Activated effector memory CD4-positive, alpha-beta T cell treated with Interleukin-2 at 50 U/mL for 16 hours (primary cell): ENCODE measurements at places on chromosomes 2 and 18.

GRCh38 chr2:62589691-62590356 is 83.8 kb upstream of the TMEM17 start:
- no peak for DNase-seq

GRCh38 chr18:79102886-79103285 is 33.7 kb downstream of the ATP9B start:
- no peak for DNase-seq

DNA sequence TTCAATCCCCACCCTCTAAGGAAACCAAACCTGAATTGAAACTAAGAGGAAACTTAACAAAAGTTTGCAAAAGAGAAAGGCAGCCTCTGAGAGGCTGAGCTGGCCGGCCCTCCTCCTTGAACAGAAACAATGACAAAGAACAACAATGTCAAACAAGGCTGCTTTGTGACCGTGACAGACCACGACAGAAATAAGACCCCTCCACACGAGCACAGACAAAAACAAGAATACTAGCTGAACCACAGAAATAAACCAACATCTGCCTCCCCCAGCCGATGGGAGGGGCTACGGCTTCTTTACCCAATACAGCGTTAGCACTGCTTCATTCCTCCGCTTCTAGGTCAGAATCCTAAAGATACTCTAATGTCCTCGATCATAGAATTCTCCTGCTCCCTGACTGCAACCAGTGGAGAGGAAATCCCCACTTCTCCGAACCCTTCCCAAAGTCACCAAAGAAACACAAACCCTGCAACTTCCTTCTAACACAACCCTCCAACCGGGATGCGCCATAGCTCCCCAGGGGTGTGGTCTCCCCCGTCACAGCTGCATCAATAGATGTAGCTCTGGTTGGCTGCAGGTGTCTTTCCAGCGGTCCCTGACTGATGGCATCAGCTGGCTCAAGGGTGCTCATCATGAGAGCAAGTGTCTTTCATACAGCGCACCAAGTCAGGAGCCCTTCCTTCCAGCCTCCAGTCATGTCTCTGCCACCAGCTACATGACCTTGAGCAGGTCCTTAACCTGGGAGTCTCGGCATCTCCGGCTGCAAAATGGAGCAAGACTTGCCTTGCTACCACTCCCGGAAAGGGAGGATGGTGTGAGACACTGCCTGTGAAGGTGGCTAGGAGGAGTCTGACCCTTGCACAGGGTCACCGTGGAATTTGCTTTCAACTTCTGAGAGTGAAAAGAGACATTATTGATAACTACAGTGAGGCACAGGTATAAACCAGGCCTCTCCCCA is 198.6 kb downstream of the HAUS1 start:
- DNase-seq, result no peak

DNA sequence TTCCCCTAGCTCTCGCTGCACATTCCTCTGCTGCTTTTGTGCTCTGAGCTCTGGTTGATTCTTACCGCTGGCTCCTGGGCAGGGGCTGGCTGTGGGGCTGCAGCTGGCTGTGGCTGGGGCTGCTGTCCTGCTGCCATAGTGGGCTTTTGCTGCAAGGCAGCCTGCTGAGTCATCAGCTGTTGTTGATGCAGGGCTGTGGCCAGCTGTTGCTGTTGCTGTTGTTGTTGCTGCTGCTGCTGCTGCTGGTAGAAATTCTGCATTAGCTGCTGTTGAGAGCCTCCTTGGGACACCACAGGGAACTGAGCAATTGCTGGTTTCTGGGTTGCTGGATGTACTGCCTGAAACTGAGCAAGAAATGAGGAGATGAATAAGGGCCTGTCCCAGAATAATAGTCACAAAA is 77.2 kb upstream of the NFU1 start:
- no peak for DNase-seq

GRCh38 chr2:19971691-19972090 is 18.2 kb downstream of the WDR35 start:
- DNase-seq, result no peak

GRCh38 chr2:215664847-215665525 is 229.1 kb upstream of the FN1 start:
- no peak for DNase-seq

DNA sequence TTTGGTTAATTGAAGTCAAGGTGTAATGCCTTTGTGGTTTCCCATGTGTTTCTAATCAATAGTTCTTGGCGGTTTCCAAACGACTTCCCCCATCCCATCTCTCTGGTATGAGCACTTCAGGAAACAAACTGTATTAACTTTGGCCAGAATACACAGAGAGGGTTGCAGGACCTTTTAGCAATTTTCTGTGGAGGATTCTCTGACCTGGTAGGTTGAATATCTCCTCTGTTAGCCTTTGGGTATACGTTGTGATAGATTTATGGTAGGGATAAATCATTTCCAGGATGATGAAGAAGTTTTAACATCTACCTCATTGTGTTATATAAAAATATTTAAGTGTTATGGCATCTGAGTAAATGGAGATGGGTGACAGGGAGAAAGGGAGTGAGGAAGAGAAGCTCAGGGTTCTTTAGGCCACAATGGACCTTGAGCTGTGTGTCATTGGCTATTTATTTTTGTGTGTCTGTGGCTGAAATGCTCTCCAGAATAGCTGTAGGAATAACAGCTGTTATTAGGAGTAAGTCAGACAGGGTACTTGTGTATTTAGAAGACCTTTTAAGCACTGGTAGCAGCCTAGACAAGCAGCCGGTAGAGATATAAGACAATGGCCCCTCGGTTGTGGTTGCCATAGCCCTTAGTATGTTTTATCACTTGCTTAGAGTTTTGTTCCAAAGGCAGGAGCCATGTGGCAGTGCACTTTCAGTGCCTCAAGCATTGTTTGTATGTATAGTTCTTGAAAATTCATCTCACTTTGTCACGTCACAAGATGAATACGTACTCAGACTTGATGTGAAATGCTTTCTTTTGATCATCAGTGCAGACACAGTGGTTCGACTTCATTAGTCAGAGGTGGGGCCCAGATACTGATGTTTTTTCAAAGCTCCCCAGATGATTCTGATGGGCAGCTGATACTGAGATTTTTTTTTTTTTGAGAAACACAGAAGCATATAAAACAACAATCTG is 91.1 kb downstream of the FMNL2 start:
- DNase-seq, result no peak

- DNase-seq, result no peak
Observed at GRCh38 chr2:181072486-181073235, 92.3 kb downstream of the UBE2E3 start.

- DNase-seq, result no peak
Observed at GRCh38 chr2:179302764-179303571, 38.3 kb upstream of the SESTD1 start.

GRCh38 chr2:3447789-3448317 is 68.4 kb downstream of the TRAPPC12 start:
- DNase-seq, result no peak

GRCh38 chr2:74448771-74449170 is 6.1 kb upstream of the INO80B start:
- no peak for DNase-seq

GRCh38 chr2:238878051-238878735 is 30.3 kb downstream of the TWIST2 start:
- no peak for DNase-seq

GRCh38 chr2:186780701-186781316 is 68.2 kb downstream of the ZSWIM2 start:
- no peak for DNase-seq
